ENCODE measurements at places on chromosomes 16 and 17.

DNA sequence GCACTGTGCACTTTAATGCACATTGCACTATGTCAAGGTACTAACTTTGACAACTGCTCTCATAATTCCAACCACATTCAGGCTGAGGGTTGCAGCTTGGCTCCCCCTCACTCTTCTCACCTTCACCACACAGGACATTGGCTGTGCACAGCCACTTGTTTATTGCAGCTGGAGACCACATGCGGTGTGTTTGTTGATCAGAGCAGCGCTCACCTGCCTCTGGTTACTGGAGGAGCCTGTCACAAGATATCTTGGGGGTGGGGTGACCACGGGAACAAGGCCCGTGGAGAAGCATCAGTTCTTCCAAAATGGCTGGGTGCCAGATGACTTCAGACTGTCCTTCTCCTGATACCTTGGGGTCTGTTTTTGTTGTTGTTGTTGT, 10.6 kb upstream of the CCL5 start:
- DNase-seq, result no peak

DNA sequence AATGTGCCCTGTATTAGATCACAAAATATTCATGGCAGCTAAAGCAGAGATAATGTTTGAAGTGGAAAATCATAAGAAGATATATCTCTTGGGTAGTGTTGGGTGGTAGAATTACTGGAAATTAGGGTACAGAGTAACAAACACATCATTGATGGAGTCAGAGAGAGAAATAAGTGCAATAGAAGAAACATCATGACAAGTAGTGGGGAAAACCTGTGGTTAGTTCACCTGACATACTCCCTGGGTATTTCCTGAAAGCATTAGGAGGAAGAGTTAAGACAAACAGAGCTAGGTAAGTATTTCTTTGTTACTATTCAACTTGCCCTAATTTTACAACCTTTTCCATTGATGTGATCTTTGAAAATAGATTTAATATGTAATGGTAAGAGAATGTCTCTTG, 691.9 kb upstream of the SOX9 start:
- DNase-seq, result no peak

DNA sequence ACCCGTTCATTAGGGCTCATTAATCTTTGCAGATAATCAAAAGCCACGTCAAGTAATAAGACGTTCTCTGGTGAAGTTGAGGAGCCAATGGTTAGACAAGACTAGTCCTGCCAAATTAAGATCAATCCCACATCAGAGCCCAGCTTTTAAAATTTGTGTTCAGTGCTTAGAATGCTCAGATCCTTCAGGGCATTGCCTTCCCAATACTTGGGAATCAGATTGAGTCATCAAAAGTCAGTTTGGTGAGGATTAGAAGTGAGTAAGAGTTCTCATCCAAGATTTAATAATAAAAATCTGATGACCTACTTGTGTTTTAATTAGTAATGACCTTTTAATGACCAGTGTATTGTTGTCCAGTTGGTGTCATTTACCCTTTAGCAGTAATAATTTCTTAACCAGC, 19.8 kb downstream of the MAP2K4 start:
- no peak for DNase-seq

- DNase-seq, result no peak
Observed at GRCh38 chr17:1060991-1061390, 64.1 kb downstream of the TIMM22 start.

GRCh38 chr17:36601303-36602029, at the start of gene MRM1:
MRM1 (plus strand) TSS chr17:36601583; CDS start chr17:36601811, 228 bp downstream.
- peak; percentile 74 for DNase-seq

- DNase-seq, result no peak
Observed at GRCh38 chr16:67188323-67188722, 1.6 kb downstream of the EXOC3L1 start.

GRCh38 chr16:56608043-56608875, at the start of gene MT2A:
MT2A (plus strand) TSS chr16:56608584; CDS start chr16:56608656, 72 bp downstream.
- DNase-seq, result peak; percentile 78

- DNase-seq, result no peak
Observed at GRCh38 chr17:74466111-74466827, at the start of gene CD300A. CD300A (plus strand) TSS chr17:74466634; CDS start chr17:74466704, 70 bp downstream.

DNA sequence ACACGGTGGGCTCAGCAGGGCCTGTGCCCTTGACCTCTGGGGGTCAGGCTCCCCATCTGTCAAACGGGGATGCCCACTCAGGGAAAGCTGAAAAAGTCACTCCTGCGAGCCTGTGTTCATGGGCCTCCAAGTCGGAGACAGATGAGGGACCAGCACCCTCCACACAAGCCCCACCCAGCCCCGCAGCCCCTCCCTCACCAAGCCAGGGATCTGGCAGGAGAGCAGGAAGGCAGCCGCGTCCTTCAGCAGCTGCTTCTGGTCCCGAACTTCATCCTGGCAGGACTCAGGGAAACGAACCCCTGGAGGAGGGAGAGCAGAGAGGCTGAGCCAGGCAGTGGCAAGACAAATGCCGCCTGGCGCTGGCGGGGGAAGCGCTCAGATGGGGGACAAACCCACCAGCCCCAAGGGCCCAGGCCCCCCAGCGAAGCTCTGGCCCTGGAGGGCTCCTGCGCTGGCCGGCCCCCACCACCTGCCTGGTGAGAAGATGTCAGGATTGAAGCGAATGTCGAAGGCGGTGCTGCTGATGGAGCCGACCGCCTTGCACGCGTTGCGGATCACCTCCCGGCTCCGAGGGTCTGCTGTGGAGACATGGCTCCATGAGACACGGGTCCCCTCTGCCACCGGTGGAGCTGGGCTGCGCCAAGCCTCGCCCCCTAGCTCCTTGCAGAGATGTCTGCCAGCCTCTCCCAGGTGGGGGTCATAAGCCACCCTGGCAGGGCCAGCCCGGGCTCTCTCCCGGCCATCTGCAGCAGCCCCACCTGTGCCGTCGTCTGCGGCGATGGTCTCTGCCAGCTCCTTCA, 15.4 kb downstream of the CLUH start:
- no peak for DNase-seq

DNA sequence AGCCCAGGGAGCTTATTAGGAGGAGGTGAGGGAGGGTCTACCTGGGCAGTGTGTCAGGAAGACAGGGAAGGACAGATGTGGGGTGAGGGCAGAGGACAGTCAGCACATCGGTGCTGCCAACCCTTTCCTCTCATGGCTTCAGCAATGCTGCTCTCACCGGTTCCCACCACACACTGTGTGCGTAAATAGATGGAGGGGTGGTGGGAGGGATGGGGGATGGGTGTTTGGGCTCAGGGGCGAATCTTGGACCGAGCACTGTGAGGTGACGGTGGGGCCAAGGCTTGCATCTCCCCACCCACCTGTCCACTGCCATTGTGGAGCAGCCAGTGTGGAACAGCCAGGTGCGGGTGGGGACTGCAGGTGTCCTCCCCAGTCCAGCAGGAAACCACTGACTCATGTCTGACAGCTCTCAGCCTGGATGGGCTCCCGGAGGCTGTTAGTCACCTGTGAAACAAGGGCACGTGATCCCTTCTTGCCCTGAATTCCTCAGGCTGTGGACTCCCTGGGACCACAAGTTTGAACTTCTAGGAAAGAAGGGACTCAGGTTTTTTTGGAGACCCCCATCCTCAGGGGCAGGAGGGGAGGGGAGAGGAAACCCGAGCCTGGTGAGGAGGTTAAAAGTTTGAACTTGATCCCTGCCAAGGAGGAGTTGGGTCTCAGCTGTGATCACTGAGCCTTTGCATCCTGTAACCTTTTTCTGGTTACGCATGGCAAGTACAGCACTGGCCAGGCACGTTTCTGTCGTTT, 42.7 kb upstream of the SMPD3 start:
- DNase-seq, result no peak

DNA sequence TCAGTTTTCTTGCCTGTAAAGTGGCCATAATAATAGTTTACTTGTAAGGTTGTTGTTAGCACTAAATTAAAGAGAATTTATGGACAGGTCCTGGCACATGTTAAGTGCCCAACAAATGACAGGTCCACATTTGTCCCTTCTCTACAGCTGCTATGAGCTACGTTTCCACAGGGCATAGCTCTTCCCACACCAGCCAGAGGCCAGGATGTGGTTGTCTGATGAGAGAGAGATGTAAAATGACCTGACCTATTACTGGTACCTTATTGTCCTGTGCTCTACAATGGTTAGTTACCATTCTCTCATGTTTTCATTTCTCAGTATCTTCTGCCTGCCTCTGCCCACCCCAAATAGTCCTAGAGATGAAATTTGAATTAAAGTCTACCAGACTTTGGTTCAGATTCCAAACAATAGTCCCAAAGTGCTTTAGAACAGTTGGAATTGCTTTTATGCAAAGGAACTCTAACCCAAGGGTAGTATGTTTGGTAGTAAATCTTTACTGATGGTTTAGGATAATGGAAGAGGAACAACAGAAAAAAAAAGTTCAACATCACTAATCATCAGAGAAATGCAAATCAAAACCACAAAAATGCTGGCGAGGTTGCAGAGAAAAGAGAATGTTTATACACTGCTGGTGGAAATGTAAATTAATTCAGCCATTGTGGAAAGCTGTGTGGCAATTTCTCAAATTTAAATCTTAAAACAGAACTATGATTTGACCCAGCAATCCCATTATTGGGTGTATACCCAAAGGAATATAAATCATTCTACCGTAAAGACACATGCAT, 57.1 kb upstream of the ANKFN1 start:
- no peak for DNase-seq

DNA sequence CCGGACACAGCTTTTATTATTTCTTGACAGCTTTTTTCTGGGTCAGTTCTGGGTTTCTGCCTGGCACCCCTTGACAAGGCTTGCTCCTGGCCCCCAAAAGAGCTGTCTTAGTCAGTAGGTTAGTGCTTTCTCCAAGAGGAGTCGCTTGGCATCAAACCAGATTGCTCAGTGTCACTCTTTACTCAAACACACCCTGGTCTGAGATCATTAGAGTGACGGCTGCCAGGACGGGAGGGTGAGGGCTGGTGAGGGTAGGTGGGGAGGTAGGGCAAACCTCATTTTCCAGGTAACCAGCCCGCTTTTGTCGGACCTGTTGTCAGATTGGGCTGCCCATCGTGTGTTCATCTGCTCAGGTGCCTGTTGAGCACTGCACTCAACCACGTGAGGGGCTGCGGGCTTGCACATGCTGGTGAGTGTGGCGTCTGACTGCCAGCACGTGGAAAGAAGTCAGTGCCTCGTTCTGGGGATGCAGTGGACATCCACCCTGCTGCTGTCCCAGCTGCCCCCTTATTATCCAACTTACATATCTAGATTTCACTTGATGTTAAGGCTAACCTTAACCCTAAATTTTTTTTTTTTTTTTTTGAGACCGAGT, 12.4 kb downstream of the TMEM94 start:
- DNase-seq, result no peak

- peak; percentile 67 for DNase-seq
Observed at GRCh38 chr17:48636177-48637018, 10.2 kb upstream of the HOXB9 start.

- DNase-seq, result no peak
Observed at GRCh38 chr17:62746941-62747340, 61.2 kb downstream of the MARCHF10 start.

DNA sequence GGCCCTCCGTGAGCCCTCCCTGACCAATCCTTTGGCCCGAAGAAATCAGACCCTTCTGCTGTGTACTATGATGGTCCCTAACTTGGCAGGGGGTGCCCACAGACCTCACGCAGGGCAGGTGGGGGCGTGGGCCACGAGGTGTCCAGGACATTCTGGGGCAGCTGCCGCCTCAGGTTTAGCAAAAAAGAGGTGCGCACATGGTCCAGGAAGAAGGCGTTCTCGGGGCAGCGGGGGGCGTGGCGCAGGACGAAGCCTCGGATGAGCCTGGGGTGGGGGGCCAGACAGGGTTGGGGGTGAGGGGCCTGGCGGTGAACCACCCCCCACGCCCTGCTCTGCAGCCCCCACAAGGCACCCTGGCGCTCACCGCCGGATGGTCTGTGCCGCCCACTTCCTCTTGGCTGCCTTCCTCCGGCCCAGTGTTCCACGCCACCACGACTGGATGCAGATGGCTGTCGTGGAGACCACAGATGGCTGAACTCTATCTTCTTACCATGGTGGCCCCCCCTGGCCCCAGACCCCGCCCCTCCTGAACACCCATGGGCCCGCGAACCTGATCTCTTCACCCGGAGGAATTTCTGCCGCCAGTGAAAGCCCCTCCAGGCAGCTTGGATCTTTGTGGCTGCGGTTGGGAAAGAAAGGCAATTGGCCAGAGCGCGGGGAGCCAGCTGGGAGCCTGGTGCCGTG, 14.2 kb upstream of the CRK start:
- DNase-seq, result no peak

DNA sequence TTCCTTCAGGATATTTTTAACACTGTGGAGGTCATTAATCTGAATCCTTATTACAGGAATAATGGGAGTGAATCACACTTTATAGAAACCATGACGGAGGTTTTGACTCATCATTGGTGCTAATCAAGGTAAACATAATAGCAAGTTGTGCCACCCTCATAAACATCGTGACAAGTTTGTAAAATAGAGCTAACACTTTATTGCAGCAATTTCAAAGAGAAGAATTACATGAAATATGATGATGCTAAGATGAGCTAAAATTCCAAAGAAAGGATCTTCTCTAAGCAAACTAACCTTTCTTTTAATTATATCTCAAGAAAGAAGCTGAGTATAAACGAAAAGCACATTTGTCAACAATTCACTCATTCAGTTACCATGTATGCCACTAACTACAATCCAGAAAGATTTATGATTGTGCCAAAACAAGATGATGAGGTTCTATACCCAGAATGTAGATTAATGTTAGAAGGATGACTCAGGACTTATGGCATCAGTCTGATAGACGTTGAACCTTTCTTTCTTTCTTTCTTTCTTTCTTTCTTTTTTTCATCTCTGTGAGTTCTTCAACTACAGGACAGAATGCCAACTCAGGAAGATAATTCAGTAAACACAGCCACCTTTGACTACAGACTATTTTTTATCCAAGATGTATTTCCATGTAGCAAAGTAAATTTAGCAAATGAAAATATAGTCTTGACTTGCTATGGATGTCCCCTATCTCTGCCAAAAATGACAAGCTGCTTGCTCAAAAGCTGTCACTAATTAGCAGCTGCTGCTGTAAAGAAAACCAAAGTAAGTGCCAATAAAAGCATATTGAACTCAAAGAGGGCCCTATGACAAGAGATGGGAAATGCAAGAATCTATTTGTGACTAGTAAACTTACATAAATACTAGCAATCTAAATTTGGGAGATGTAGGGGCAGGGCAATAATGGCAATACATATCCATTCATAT, 23.3 kb downstream of the STAT5B start:
- peak; percentile 87 for DNase-seq

DNA sequence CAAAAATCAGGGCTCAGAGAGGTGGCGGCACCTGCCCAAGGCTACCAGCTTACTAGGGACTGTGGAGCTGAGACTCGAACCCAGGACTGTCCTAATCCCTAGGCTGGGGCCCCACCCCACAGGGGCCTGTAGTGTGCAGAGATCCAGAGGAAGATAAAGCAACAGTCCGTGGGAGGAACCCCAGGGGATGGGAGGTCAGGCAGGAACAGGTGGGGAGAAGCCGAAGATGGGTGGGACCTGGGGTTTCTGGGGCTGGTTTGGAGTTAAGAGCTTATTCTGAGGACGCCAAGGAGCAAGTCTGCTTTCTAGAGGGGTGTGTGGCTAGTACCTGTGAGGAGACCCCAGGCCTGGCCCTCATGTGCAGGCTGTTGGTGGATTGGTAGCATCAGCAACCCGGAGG, 14.9 kb downstream of the C16orf74 start:
- no peak for DNase-seq

- DNase-seq, result no peak
Observed at GRCh38 chr17:35255316-35255715, 12.4 kb downstream of the SLFN5 start.

Data from NCI-H1694 (cell line).